Tongue (tissue), 3 donors: ENCODE measurements at places on chromosomes 11 and 22.
A peak's percentile ranks its signal among the peaks of the same experiment; 100 is the strongest.

DNA sequence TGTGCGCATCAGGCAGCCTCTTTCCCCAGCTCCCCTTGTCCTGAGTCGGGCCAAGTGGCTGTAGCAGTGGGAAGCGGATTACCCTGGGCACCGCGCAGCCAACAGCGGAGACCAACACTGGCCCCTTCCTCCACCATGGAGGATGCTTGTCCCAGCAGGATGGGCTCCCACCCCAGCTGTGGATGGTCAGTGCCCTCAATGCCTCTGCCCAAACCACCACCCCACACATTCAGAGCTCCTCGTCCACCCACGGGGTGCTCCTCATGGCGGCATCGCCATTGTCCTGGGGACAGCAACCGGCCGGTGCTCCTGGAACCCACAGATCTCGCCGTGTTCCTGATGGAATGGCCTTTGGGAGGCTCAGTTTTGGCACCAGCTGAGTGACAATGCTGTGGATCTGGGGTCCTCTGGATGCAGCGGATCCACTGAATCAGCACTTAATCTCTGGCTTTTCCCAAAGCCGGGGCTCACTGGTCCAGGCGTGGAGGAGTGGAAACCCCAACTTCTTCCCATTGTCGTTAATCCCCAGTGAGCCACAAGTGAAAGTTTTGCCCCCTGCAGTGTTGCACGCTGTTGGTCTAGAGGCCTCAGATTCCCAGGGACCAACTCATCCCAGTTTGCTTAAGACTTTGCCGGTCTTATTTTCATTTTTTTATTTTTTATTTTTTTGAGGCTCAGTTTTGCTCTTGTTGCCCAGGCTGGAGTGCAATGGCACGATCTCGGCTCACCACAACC is 4.1 kb upstream of the B4GALNT4 start:
- DNase-seq: no peak

DNA sequence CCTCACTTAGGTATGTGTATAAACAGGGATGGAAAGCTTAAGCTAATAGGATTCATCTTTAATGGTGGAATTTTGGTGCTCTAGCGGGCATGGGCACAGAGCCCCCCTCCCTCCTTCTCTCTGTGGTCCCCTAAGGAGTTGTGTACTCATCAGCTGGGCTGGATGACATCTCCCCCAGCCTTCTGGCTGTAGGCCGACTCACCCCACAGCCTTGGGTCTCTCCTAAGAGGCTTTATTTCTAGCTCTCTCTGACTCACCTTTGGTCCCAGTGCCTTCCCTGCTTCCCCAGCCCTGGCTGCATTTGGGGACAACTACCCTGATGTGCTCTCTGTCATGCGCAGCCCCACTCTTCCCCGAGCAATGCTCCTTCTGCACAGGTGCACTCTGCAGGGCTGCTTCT is 26.9 kb downstream of the SLC6A5 start:
- DNase-seq: no peak

- peak; percentile 58 for DNase-seq
These were observed 64.5 kb downstream of the AMBRA1 start for GRCh38 chr11:46529095-46529905.

DNA sequence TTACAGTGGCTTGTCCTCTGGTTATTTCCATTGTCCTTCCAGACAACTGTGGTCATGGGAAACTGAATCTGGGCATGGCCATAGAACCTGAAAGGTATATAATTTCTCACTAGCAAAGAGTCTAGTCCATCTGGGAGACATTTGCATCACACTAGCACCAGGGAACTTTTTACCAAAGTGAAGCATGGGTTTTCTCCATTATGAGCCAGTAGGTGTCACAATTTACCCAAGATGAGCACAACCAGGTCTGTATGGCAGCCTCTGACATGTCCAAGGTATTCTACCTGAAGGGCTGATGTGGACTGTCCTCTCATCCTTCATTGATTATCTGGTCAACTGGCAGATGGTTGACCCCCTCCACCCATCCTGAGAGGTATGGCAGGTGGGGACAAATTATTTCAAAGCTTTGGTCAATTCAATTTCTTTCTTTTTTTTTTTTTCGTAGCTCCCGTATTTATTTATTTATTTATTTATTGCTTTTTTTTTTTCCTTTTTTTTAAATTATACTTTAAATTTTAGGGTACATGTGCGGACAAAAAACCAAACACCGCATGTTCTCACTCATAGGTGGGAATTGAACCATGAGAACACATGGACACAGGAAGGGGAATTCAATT is 425.9 kb downstream of the TMEM135 start:
- DNase-seq: no peak

- no peak for DNase-seq
These were observed 4.2 kb upstream of the KLHL22 start for GRCh38 chr22:20499769-20500168.

- no peak for DNase-seq
These were observed 131.3 kb downstream of the AASDHPPT start for GRCh38 chr11:106208760-106209159.

DNA sequence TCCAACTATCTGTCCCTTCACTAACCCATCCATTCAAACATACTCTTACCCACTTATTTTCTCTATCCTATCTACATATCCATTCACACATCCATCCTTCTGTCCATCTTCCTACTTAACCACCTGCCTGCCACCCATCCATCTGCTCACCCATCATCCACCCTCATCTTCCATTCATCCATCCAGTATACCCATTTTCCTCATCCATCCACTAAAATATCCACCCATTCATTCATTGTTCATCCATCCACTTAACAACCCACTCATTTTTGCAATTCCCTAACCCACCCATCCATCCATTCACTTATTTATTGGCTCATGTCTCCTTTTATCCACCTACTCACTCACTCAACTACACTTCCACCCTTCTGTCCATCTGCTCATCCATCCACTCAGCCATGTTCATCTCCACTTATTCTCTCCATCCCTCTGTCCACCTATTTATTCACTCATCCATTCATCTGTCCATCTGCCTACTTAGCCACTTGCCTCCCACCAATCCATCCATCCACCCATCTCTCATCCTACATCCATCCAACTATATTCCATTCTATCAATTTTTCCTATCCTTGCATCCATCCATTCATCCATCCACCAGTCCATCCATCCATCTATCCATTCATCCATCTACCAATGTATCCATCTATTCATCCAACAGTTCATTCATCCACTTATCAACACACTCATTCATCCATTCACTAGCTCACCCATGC is 10.6 kb downstream of the LHFPL7 start:
- no peak for DNase-seq
